Tibial nerve (tissue), 4 donors: ENCODE measurements at places on chromosomes 7 and 10. TPM values are rescaled to one million over a fixed set of nuclear protein-coding genes. Genes with fewer than 3 reads are reported as not detected.
A peak's percentile ranks its signal among the peaks of the same experiment; 100 is the strongest.

GRCh38 chr10:127987467-127988380 lies 80.8 kb downstream of the PTPRE start:
- DNase-seq: no peak

The LBX1 gene
- not detected for total RNA-seq

GRCh38 chr7:7051206-7051877 lies 131.0 kb upstream of the C1GALT1 start:
- no peak for DNase-seq

GRCh38 chr7:75624134-75624832 lies 114.5 kb downstream of the HIP1 start:
- DNase-seq: peak; percentile 43

The MKLN1 gene
- 143 TPM for total RNA-seq

DNA sequence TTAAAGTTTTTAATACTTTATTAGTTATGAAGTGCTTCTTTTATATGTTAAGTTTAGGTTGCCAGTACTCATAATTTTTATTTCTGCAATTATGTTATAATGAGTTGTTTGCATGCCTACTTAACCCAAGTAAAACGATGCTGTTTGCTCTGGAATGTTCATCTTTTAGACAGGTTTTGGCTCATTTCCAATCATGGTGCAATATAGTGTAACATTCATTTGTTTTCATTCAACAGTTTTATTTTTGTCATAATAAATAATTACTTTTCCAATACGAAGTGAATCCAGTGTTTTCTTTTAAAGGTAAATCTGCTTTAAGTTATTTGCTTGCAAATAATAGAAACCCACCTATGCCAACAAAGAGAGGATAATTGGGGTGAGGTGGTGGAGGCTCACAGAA lies 22.1 kb downstream of the ARL5B start:
- no peak for DNase-seq

- DNase-seq: no peak
Measured at GRCh38 chr10:112349521-112350085, 24.3 kb upstream of the ACSL5 start.

GRCh38 chr7:77569514-77570232 lies 32.6 kb downstream of the PTPN12 start:
- no peak for DNase-seq

- no peak for DNase-seq
Measured at GRCh38 chr7:156969972-156970420, 20.5 kb downstream of the NOM1 start.

GRCh38 chr10:132877473-132877872 lies 64.9 kb downstream of the CFAP46 start:
- no peak for DNase-seq

The CALML5 gene
- total RNA-seq: not detected

GRCh38 chr10:93938140-93938539 lies 44.4 kb downstream of the SLC35G1 start:
- no peak for DNase-seq

DNA sequence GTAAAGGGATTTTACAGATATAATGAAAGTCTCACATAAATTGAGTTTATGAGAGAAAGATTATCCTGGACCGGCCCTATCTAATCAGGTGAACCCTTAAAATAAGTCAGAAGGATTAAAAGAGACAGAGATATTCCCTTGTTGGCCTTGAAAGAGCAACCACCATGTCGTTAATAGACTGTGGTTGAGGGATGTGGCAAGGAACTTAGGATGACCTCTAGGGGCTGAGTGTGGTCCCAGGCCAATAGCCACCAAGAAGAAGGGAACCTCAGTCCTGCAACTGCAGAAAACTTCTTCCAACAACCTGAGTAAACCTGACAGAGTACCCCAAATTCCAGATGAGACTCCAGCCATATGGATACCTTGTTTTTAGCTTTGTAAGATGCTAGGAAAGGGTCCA lies 121.5 kb downstream of the POLR1F start:
- DNase-seq: no peak

GRCh38 chr10:59435707-59436106 lies 73.4 kb upstream of the FAM13C start:
- DNase-seq: no peak

- DNase-seq: no peak
Measured at GRCh38 chr7:150801946-150802771, 1.6 kb downstream of the TMEM176A start.

The PLXDC2 gene
- total RNA-seq: 71.0 TPM

- peak; percentile 59 for DNase-seq
Measured at GRCh38 chr10:35752469-35753461, 110.7 kb upstream of the FZD8 start.

DNA sequence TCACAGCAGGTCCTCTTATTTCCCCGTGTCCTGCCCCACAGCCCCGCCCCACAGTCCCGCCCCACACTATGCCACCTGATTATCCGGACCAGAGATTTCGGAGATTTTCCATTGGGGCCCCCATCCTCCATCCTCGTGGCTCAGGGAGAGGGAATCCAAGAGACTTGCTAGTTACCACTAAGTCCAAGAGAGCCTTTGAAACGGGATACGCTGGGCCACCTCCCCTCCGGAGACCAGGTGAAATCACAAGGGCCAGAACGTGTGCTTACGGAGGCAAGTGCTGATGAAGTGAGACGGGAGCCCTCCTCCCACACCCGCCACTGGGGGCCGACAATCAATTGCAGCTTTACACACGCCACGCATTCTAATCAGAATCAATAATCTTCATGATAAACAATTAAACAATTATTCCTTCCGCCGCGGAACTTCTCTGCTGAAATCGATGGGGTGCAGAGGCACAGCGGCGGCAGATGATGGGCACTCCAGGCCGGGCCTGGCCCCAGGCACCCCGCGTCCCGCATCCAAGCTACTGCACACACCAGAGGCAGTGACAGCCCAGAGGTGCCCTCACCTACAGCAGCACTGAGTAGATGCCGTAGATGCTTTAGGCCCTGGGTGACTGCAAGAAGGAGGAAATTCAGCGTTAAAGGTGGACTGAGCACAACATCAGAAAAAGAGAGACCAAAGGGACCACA lies 534.0 kb upstream of the FOXK1 start:
- no peak for DNase-seq

GRCh38 chr7:57375783-57376182 lies 74.2 kb upstream of the ZNF716 start:
- DNase-seq: no peak

DNA sequence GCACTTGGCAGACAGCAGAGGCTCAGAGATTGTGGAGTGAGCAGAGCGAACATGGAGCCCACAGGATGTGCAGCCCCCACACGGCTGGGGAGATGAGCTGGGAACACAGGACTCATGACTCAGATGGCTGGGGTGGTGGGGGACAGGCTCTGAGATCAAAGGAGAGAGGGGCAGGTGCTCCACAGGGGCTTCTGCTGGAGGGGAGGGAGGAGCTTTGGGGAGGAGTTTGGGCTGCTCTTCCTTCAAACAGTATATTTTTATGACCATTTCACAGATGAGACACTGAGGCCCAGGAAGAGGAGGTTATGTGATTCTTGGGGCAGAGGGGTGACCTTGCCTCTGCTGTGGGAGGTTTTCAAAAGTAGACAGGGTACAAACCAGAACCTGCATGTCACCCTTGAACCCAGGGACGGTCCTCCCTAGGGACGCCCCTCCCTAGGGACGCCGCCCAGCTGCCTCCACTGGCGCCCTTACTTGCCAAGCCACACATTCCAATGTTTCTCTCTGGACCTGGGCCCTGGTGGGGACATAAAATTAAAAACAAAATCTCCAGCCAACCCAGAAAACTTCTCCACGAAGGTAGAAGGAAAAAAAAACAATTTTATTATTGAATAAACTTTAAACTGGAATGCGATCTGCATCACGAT lies 981 bp upstream of the CRYGN start:
- no peak for DNase-seq

The CCDC172 gene
- total RNA-seq: not detected

DNA sequence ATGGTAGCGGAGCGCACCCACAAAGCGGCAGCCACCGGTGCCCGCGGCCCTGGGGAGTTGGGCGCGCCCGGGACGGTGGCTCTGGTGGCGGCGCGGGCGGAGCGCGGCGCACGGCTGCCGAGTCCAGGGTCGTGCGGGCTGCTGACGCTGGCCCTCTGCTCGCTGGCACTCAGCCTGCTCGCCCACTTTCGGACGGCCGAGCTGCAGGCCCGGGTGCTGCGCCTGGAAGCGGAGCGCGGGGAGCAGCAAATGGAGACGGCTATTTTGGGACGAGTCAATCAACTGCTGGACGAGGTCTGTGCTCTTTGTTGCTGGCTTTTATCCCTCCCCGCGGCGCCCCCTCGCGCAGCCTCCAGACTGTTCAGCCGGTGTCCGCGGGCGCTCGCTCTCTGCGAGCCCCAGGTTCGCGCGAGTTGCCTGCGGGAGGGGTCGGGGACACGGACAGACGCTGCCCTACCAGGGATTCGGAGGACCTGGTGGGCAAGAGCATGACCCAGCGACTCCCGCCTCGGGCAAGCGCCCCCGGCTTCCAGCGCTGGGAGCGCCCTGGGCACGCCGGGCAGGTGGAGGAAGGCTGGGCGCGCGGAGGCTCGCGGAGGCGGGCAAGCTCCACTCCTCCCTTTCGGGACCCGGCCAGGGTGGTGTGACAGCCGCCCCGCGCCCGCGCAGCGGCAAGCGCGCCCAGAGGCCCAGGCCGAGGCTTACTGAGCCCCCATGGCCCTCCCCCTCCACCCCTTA lies 887 bp downstream of the COL13A1 start:
- DNase-seq: no peak

DNA sequence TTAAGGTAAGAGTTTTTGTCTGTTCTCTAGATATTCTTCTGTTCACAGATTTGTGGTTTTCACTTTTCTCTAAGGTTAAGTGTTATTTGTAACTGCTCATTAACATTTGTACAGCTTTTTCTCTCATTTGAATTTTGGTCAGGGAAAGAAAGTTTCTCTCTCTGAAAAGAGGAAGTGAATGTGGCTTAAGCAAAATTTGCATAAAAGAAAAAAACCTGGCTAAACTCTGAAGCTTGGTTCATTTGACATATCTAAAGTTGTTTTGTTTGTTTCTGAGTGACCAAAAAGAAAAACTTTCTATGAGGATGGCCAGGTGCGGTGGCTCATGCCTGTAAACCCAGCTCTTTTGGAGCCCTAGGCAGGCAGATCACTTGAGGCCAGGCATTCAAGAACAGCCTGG lies 22.0 kb upstream of the SLC26A4 start:
- DNase-seq: no peak

The EGFR gene
- 127 TPM for total RNA-seq

- no peak for DNase-seq
Measured at GRCh38 chr7:151389768-151390597, 19.9 kb downstream of the WDR86 start.

GRCh38 chr10:46028584-46029460 lies 1.6 kb downstream of the NCOA4 start:
- peak; percentile 18 for DNase-seq

- no peak for DNase-seq
Measured at GRCh38 chr7:50331564-50332208, 27.2 kb downstream of the IKZF1 start.

- no peak for DNase-seq
Measured at GRCh38 chr10:201328-201771, 66.1 kb downstream of the ZMYND11 start.

- DNase-seq: no peak
Measured at GRCh38 chr7:27202862-27203134, 2.9 kb upstream of the HOXA13 start.

The OSBPL3 gene
- total RNA-seq: 4.6 TPM

DNA sequence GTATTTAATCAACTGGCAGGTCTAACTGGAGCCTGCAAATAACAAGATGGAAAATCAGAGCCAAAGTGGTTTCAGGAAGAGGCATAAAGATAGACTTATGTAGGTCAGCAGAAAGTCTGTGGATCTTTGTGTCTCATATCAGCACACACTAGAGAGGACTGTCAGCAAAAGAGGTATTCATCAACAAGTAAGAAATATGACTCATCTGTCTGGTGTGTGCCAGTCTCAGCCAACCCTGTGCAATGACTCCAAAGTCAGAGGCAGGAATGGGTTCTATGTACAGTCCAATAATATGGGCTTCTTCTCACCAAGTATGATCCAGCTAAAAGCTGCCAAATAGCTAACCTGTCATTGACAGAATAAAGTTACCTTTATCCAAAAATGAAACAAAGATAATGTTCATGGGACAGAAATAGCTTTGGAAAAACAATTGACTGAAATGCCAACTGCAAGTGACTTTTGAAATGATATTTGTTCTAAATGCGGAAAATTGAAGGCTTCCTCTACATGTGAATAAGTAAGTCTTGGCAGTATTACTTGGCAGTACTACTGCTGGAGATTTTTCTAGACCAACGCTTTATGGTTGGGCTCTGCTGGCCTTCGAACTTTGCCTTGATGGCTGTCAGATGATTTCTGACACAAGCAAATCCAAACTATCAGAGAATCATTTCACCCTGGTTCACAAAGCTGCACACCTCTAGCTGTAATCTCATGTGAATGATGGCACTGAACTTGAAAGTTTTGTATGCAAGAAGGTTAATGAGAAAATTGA lies 272.3 kb upstream of the SEMA3C start:
- DNase-seq: no peak

The VSTM4 gene
- 9.8 TPM for total RNA-seq

DNA sequence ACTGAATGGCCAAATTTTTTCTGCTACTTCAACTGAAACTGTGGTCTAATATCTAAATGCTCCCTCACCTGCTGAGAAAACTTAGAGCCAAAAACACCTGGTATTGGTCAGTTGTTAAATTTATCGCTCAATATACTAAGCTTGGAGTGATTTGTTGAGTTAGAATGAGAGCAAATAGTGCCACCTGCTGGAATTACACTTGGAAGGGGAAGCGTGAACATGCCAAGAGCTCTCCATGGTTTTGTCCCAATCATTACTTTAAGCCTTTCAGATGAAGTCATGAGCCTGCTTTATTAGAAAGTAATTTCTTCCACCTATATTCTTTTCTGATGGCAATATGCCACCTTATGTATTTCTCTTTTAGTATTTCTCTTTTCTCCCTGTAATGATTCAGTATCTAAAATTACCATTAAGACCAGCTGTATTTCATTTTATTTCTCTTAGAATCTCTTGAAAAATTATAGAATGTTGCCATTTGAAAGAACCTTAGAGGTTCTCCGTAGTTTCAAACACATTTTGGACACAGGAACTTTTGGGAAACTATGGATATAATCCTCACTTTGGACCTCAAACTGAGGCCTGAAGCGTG lies 447.8 kb upstream of the C7orf33 start:
- no peak for DNase-seq

- DNase-seq: no peak
Measured at GRCh38 chr7:156764016-156764669, 123.6 kb downstream of the RNF32 start.

GRCh38 chr7:561631-562373 lies 42.2 kb upstream of the PDGFA start:
- no peak for DNase-seq

The FRMPD2 gene
- not detected for total RNA-seq

The MYH16 gene
- total RNA-seq: not detected

The CLDN15 gene
- 12.0 TPM for total RNA-seq

GRCh38 chr10:124592736-124593430 lies 131.3 kb downstream of the LHPP start:
- DNase-seq: no peak

DNA sequence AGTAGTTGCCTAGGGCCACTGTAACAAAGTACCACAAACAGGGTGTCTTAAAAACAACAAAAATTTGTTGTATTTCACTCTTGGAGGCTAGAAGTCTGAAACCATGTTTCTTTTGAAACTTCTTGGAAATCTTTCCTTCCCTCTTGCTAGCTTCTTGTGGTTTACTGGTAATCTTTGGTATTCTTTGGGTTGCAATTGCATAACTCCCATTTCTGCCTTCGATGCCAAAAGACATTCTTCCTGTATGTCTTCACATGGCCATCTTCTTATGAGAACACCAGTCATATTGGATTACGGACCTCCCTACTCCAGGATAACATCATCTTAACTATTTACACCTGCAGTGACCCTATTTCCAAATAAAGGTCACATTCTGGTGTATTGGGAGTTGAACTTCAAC lies 357.4 kb downstream of the PPP1R3A start:
- DNase-seq: no peak
